K562 (cell line): ENCODE measurements at places on chromosomes 7 and 10. TPM values are rescaled to one million over a fixed set of nuclear protein-coding genes. Genes with fewer than 3 reads are reported as not detected.
A peak's percentile ranks its signal among the peaks of the same experiment; 100 is the strongest.

- DNase-seq: no peak
These were observed 76.6 kb upstream of the HGF start for GRCh38 chr7:81846398-81846797.

DNA sequence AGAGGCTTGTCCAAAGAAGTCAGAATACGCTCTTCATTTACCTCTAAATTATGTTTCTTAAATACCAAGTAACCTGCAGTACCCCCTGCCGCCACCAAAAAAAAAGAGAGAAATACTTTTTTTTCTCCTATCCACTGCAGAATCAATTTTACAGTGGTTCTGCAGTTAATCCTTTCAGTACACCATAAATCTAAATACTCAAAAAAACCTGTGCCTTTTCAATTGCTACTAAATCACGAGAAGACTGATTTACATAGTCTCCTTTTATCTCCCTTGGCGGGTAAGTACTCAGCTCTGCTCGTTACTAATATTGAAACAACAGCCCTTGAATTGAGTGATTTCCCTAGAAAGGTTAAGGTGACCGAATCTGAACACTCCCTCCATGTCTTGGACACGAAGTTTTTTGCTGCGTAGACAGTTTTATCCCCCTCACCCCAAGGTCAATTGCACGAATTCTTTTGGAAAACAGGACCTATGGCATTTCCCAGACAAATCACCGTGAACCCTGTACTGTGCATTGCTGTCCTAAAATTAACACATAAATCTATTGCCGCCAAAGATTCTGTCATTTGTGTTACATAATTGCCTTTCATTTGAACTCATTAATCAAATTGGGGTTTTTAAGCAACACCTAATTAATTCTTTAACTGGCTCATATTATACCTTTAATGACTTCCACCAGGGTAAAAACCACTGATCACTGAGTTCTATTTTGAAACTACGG lies 512 bp upstream of the VIM start:
- no peak for DNase-seq

GRCh38 chr10:119608316-119609155 lies 11.8 kb upstream of the TIAL1 start:
- DNase-seq: peak; percentile 21

DNA sequence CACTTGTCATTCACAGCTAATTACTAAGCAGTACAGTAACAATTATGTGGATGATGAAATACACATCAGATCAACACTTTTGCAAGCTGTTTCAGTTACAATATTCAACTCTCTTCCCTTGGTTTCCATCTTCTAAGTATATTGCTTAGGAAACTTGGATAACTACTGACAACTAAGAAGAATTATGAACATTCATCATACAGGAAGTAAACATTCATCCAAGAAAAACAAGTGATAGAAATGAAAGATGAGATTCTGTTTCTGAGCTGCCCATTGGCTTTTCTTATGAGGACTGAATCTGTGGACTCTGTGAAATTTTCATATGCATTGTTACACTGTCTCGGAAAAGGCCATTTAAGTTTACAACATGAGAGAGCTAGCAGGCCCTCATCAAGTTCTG lies 240.2 kb downstream of the PRKG1 start:
- DNase-seq: no peak

- no peak for DNase-seq
These were observed 59.4 kb upstream of the ETV1 start for GRCh38 chr7:14048889-14049288.

- DNase-seq: no peak
These were observed 698.3 kb downstream of the PARD3 start for GRCh38 chr10:34116681-34117271.

- DNase-seq: no peak
These were observed 176.1 kb upstream of the TNS3 start for GRCh38 chr7:47757921-47758411.

DNA sequence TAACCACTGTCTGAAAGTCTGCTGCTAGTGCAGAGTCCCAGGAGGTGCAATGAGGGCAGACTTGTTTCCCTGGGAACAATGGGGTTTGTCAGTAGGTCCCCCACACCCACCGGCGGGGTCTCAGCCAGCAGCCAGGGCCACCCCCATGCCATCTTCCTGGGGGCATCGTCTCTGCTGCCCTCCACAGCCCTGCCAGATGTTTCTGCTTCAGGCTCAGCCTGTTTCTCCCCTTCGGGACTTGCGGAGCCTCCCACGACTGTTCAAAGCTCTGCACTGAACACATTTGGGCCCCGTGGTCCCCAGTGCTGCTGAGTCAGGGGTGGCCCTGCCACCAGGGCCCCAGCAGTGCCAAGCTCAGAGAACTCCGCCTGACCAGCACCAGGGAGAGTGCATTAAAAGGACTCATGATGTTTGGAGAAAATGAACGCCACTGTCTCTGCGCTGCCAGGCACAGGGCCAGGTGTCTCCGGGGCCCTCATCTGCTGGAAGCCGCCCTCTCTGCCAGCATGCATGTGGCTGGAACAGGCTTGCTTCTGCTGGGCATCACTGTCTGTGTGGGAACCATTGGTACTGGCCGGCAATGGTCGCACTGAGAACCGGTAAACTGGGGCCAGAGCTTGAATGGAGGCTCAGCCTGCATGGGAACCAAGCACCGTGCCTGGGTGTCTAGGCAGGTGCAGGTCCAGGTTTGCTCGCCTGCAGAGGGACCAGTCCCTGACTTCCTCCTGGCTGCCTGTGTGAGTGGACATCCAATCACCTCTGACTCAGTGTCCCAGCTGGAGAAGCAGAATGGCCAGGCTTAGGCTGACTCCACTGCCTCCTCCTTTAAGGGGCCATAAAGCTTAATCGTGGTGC lies 345.1 kb downstream of the GLRX3 start:
- DNase-seq: no peak

GRCh38 chr10:133316266-133316665 lies 7.6 kb downstream of the ZNF511 start:
- DNase-seq: no peak

DNA sequence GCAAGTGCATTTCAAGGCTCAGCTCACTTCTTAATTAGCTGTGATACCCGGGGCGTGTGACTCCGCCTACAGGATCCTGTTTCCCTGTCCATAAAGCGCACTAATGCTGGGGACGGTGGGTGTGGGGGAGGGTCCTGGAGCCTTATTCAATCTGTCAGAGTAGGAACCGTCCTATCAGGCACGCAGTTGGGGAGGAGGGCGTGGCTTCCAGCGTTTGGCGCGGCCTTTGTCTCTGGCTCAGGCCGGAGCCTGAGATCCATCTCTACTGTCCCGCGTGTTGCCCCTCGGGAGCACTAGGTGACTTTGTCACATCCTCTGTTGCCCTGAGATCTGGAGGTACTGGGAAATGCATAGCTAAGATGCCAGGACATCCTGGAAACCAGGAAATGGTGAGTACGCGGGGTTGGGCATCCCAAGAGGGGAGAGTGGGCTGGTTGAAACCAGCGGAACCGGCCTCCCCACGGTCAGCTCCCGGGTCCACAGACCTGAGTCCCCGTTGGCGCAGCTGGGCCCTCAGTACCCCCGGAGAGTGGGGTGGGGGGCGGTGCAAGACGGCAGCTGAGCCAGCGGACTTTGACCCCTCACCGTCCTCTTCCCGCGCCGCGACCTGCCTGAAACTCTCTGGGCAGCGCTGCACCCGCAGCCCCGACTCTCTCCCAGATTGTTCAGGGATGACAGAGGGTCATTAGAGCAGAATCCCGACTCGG lies 104.4 kb upstream of the ZNF92 start:
- DNase-seq: peak; percentile 97

- no peak for DNase-seq
These were observed 106.9 kb downstream of the ZPBP start for GRCh38 chr7:49986191-49986590.

- DNase-seq: no peak
These were observed 9.1 kb upstream of the AEBP1 start for GRCh38 chr7:44094883-44095592.

DNA sequence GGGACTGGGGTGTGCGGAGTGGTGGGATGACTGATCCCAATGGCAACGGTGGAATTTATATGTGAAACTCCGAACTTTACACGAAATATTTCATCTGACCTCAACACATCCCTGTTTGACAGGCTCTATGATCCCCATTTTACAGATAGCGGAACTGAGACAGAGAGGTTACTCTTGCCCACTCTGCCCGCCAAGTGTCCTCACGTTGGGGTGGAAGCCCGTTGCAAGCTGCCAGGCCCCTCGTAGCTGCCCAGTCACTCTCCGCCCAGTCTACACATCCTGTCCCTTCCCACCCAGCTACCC lies 397 bp upstream of the NFE2L3 start:
- DNase-seq: no peak

GRCh38 chr7:151847136-151847535 lies 29.8 kb downstream of the PRKAG2 start:
- DNase-seq: no peak

DNA sequence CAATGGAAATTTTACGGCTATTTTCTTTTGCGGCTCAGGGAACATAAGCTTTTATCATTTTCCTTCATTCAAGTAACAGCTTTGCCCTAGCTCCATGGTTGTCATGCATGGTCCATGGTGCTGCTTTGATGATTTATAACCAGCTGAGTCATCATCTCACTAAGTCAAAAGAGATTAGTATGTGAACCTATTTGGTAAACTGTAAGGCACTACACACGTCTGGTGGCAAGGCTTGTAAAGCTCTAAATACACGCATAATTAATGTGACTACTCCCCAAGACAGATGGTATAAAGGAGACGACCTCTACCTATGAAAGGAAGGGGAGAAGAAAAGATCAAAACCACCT lies 340.2 kb downstream of the KCNMA1 start:
- no peak for DNase-seq

DNA sequence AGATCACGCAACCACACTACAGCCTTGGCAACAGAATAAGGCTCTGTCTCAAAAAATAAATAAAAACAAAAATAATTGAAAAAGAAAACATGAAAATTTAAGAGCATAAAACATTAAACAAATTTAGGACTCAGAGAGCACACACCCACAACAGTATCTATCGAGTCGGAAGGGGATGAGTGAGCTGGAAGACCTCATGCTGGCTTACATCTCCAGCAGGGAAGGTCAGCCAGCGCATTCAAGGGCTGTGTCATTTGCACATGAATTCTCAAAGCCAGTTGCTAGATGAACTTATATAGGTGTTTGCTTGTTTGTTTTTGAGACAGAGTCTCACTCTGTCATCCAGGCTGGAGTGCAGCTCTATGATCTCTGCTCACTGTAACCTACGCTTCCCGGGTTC lies 50.3 kb downstream of the SRRM3 start:
- no peak for DNase-seq

GRCh38 chr10:36515319-36515718 lies 610.1 kb upstream of the ANKRD30A start:
- DNase-seq: no peak

DNA sequence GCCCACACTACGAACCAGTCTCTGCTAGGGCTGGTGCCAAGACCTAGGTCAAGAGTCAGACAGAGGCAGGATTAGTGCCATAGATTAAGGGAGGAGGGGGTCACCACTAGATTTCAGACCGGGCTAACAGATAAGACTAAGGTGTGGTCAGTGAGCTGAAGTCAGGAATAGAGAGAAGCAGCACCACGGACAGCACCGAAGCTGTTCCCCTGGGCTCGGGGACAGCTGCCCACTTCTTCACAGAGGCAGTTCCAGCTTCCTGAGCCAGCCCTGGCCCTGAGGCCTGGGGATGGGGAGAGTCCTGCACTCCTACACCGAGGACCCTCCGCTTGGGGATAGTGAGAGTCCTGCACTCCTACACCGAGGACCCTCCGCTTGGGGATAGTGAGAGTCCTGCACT lies 11.2 kb upstream of the JAKMIP3 start:
- peak; percentile 28 for DNase-seq

DNA sequence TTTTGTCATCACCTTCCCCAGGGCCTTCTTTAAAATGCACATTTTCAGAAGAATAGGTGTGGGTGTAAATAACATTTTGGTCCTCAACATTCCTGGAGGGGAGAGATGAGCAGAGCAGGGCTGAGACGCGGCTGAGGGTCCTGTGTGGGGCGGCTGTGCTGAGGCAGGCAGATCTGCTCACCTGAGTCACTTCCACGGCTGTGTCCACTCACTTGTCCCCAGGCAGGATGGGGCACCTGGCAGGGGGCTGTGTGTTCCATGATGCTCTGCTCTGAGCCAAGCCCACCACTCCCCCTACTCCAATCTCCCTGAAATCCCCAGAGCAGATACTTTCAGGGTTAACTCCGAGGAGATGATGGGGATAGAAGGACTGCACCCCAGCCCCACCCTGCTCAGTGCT lies 93.8 kb downstream of the GLRX3 start:
- no peak for DNase-seq

GRCh38 chr10:75431180-75432111 lies at the start of gene LRMDA:
LRMDA (plus strand) TSS chr10:75431624.
- no peak for DNase-seq

DNA sequence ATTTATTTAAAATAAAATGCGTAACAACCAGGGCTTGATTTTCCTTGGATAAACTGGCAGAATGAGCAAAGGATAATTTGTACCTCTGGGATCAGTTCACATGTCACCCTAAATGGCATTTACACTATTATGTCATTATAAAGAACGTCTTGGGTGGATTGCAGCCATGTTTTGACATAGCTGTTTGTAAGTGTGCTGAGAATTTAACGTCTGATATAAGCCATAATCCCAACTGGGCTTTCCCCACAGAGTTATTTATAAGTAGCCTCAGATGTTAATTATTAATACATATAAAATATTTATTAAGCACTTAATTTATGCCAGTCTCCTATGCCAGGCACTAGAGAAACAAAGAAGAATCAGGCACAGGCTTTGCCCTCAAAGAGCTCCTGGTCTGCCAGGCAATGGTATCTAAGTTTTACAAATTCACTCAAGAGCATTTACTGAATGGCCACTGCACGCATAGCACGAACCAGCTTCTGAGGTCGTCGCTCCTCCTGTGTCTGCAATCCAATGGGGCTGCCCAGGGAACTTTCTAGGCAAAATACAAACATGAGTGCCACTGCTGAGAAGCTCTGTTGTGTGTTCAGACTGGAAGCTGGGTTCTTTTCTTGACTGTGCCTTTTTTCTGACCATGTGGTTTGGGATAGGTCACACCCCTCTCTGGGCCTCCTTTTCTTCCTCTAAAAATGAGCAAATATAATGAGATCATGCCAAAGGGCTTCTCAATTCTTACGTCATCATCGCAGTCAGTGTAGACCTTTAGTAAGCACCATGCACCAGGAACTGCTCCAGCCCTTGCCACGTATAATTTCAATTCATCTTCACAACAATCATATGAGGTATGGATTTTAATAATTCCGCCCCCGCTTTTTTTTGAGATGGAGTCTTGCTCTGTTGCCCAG lies 11.3 kb upstream of the CTBP2 start:
- DNase-seq: no peak

DNA sequence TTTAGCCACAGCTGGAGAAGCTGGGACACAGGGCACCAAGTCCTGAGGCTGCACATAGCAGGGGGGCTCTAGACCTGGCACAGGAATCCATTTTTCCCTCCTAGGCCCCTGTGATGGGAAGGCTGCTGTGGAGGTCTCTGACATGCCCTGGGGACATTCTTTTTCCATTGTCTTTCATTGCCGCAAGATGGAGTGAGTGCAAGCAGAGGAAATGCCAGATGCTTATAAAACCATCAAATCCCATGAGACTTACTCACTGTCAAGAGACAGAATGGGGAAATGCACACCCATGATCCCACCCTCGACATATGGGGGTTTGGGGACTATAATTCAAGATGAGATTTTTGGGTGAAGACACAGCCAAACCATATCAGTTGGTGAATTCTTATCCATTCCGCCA lies 94.7 kb upstream of the FERD3L start:
- DNase-seq: no peak

- DNase-seq: no peak
These were observed at the start of gene CASD1 for GRCh38 chr7:94509264-94509886. CASD1 (plus strand) TSS chr7:94509809; CDS start chr7:94510085, 276 bp downstream.

ZNF425 gene
- total RNA-seq: 0.49 and 0.66 TPM in 2 replicates

SEC61G gene
- total RNA-seq: 142 and 154 TPM in 2 replicates

ATP6V0A4 gene
- total RNA-seq: not detected in 2 replicates

ETV1 gene
- 18.1 and 27.4 TPM in 2 replicates for total RNA-seq

CPA5 gene
- 0.18 and 0.22 TPM in 2 replicates for total RNA-seq

HOXA1 gene
- not detected in 2 replicates for total RNA-seq

HTRA1 gene
- total RNA-seq: 0.11 and 0.16 TPM in 2 replicates

MAGI2 gene
- total RNA-seq: 0.94 and 1.1 TPM in 2 replicates
